ENCODE measurements at places on chromosomes 7 and 10.

GRCh38 chr10:88129013-88129412, 265.6 kb downstream of the PTEN start:
- DNase-seq: no peak

DNA sequence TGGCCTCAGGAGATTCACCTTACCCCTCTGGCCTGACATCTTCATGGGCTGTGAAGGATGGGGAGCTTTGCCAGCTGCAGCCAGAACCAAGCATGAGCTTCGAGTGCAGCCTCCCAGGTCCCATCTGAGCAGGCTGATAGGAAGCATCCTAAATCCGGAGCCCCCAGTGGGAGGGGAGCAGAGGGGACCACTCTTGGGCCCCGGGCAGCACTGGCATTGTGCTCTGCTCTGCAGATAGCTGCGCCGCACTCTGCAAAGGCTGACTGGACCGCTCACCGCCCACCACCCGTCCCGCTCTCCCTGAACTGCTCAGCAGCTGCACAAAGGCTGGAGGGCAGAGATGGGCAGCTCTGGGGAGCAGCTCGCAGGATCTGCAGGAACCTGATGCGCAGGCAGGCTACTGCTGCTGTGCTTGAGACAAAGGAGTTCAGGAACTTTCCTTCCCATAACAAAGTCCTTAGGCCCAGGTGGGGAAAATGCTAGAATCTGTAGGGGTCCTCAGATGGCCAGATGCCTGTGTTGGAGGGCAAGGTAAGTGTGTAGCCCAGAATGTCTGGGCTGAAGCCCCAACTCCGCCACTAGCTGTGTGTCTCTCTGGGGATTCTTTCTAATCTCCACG, 51.8 kb downstream of the ARHGAP22 start:
- DNase-seq: peak; percentile 36

DNA sequence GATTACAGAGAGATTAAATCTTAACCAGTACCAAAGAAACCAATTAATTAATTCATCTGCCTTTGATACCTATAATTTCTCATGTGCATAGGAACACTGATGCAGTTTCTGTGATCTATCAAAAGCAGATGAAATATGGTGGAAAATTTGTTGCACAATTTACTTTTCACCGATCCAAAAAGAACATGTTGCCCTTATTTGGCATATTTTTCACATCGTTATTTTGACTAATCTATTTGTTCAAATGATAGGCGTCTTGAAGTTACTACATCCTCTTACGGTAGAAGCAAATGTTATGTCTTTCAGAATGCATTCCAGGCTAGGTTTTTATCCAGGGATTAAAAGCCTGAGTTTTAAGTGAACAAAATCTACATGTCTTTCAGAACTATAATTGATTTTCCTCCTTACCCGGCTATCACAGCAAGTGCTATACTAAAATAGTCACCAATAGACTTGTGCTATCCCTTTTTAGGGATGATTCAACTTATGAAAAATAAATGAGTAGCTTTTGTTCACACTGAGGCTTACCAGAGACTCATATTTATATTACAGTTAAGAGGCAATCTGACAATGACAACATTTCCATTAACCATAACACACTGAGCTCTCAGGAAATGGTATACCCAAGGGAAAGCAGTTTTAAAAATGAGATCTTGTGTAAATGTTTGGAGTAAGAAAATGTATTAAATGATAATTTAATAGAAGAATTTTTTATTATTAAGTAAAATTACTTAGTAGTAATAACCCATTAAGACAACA, 16.8 kb upstream of the TES start:
- no peak for DNase-seq

- no peak for DNase-seq
Measured at GRCh38 chr7:85217085-85217484, 30.2 kb upstream of the SEMA3D start.

- peak; percentile 82 for DNase-seq
Measured at GRCh38 chr7:131244259-131244852, 83.3 kb upstream of the MKLN1 start.

DNA sequence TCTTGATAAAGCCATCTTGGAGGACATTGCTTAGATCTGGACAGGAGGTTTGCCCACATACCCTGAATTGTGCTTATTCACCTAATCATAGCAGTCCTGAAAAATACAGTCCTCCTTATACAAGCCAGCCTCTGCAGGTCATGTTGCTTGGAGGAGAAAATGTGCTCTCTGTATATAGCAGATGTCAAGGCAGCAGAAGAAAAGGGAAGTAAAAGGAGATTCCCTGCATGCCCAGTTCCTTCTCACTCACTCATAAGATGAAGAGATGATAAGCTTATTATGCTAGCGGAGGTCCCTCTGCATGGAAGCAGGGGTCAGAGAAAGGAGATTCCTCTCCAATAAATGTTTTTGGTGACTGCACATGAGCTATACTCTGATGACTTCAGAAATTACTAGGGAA, 458.8 kb upstream of the ZMIZ1 start:
- no peak for DNase-seq

GRCh38 chr7:115060095-115060870, 138.4 kb downstream of the MDFIC start:
- no peak for DNase-seq

DNA sequence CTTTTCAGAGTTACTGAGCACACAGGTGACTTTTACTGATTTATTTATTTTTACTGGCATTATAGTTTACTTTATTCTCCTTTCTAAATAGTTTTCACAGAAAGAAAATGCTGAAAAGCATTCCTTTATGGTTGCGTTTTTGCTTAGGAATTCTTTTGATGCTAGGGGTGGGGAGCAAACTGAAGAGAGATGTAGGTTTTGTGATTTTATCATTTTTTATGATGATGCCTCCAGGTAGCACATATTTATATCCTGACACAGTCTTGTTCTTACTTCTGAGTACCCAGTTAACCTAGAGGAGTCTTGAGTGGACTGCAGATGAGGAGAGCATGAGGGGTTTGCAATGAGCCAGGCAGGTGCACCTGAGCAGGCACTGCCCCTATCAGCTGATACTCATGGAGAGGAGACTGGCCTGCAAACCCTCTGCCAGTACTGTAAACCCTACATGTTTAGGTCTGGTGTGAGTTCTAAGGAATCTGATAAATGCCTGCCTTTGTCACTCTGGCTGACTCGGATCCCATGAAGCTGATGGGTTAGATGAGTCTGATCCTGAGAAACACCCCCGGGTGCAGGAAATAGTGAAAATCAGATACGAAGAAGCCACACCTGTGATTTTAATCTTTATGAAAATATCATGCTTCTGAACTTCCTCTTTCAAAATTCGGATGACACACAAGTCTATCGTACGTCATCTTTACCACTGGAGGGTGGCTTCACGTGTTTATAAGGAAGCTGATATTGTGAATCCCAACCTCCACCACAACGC, 302.9 kb downstream of the WDR37 start:
- peak; percentile 51 for DNase-seq

- peak; percentile 46 for DNase-seq
Measured at GRCh38 chr10:36362257-36362656, 720.2 kb upstream of the FZD8 start.

GRCh38 chr7:12294701-12295100, 83.6 kb downstream of the TMEM106B start:
- no peak for DNase-seq

DNA sequence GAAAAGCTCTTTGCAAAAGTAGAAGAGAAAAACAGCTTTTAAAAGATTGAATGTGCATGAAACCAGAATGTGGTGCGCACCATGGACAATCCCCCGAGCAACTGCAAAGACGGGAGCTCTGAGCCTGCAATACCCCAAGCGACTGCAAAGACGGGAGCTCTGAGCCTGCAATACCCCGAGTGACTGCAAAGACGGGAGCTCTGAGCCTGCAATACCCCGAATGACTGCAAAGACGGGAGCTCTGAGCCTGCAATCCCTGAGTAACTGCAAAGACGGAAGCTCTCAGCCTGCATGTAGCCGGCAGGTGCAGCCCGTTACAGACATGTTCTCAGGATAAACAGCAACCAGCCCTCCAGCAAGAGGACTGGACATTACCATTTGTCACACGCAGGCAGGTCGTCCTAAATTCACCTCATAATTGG, 6.2 kb downstream of the ZNF775 start:
- DNase-seq: peak; percentile 46

DNA sequence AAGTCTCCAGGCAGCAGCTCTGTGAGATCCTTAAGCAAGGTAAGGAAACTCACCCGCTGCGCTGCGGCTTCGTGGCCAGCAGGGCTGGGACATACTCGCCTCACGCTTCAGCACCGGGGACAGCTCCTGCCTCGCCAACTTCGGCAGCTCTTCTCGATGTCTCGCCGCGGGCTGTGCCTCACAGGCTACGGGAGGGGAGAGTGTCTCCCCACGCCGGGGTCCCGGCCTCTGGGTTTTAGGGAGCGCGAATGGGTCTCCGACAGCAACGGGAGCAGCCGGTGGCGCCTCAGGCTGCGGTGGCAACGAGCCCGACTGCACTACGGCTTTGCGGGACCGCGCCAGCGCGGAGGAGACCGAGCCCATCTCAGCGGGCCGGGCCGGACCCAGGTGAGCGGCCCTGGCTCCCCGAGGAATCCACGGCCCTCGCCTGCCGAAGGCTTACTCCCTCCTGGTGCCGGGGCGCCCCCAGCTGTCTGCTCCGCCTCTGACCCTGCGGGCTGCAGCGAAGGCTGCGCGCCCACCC, 62.4 kb downstream of the LSM5 start:
- peak; percentile 98 for DNase-seq

- no peak for DNase-seq
Measured at GRCh38 chr7:48832303-48832845, 92.0 kb upstream of the CDC14C start.

GRCh38 chr7:45447296-45447695, 126.9 kb upstream of the ADCY1 start:
- no peak for DNase-seq

DNA sequence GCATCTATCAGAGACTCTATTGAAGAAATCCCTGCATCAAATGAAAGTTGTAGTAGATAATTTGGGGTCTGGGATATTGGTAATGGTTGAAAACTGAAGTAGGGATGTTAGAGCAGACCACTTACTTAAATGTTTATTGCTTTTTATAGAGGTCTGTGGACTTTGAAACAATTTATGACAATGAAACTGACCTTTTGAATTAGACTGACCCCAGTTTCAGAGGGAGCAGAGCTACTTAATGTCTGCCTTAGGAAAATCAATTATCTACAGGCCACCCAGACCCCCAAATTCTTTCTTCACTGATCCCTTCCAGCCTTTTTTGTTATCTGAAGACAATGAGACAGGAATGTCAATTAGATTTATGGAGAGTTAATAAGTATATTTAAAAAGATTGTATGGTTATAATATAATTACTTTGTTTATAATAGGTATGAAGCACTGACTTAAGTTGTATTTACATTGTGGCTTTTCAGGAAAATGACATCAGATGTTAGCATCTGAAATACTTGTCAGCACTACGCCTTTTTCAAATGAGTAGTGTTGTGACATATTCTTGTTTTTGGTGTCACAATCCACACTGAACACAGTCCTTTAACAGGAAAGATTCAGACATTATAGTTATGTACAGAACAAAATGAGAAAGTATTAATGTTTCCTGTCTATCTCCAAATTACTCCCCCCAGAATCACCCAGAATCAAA, 13.9 kb downstream of the MGAM2 start:
- DNase-seq: no peak

- no peak for DNase-seq
Measured at GRCh38 chr10:85666102-85666501, 700.5 kb downstream of the GRID1 start.

DNA sequence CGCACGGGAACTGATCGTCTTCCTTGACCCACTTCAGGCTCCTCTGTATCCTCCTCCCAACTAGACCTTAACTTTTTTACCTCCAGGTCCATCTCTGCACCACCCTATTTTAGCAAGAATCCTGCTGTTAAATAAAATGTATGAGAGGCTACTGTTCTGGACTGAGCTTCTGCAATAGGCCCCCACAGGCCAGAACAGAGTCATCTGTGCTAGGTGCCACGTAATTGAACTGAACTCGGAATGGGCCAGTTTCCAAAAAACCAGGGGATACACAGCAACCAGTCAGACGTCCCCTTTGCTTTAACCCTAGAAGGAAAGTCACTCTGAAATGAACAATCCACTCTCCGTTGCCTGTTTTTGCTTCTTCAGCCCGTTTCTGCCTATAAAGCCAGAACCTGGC, 71.3 kb downstream of the CHST15 start:
- no peak for DNase-seq

- no peak for DNase-seq
Measured at GRCh38 chr7:50754684-50755083, 28.0 kb downstream of the GRB10 start.

DNA sequence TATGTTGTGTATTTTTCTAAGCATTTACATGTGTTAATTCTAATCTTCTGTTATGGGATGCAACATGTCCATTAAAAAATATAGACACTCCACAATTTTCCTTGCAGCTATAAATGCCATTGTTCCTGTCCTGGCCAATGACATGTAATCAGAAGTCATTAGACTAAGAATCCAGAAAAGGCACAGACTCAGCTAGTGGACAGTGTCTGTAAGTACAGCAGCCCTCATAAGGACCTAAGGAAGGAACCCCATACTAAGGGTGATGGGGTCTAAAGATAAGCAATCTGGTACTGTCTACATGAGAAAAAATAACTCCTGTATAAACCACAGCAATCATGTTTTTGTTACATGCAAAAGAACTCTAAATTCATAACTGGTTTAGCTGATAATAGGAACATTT, 115.9 kb downstream of the GPR85 start:
- no peak for DNase-seq

- DNase-seq: no peak
Measured at GRCh38 chr7:137073571-137074325, 205.3 kb downstream of the CHRM2 start.

DNA sequence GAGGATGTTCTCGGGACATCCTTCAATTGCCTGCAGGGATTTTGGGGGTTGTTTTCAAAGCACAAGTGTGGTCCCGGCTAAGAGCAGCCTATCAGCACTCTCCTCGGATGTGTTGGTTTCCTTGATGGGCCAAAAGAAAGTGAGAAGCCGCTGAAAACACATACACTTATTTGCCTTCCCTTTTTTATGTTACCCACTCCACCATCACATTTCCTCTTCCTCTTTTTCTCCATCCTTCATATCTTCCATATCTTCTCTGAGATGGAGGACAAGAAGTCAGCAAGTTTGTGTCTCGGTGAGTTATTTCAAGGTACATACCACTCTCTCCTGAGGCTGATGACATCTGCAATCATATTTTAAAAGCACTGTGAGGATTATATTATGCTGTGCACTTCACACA, 64.0 kb downstream of the ZNF33B start:
- no peak for DNase-seq
